ENCODE measurements at places on chromosomes 5 and 9. TPM values are rescaled to one million over a fixed set of nuclear protein-coding genes. Genes with fewer than 3 reads are reported as not detected.

Gene NTRK2
- 0.09 TPM for total RNA-seq

Gene KYAT1
- total RNA-seq, result 10.8 TPM

Gene EQTN
- not detected for total RNA-seq

Gene ZNF366
- total RNA-seq, result 4.0 TPM

Gene RGS7BP
- total RNA-seq, result 3.1 TPM

Gene NDOR1
- 2.7 TPM for total RNA-seq

Gene RAPGEF6
- total RNA-seq, result 32.2 TPM

Gene CENPK
- total RNA-seq, result 12.1 TPM

Gene HACD4
- total RNA-seq, result 0.56 TPM

Gene HRH2
- 0.09 TPM for total RNA-seq

Gene PCA3
- 0.90 TPM for total RNA-seq

Gene LHX3
- not detected for total RNA-seq

Gene DRD1
- total RNA-seq, result not detected

Gene SOX30
- total RNA-seq, result not detected

Gene SPATA31C1
- total RNA-seq, result not detected

Gene ZFP2
- total RNA-seq, result 0.18 TPM

Gene FBXW5
- total RNA-seq, result 154 TPM

Gene SLC1A3
- total RNA-seq, result 0.19 TPM
